Hippocampal formation (tissue), 2 donors: ENCODE measurements at places on chromosomes 2 and 18.

DNA sequence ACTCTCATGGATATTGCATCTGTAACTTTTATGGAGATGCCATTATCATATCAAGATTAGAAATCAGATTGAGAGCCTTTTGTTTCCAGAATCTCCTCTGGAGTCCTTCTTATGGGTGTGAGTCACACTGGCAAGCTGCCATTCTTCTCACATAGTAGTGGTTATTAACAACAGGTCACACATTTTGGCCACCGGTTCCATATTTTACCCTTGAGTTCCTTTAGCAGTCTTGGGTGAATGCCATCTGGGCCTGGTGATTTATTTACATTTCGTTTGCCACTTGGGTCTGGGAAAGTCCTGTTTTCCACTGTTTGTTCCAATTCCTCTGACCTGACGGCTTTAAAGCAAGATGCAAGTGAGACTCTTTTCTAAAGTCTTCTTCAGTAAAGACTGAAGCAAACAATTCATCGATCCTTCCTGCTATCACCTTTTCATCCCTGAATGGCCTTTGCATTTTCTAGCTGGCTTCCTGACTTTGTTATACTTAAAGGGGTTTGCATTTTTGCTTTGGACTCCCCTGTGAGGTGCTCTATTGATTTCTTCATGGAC is 80.5 kb upstream of the CAVIN2 start:
- no peak for DNase-seq

- DNase-seq = no peak
Measured at GRCh38 chr2:235977445-235977844, 190.7 kb downstream of the GBX2 start.

DNA sequence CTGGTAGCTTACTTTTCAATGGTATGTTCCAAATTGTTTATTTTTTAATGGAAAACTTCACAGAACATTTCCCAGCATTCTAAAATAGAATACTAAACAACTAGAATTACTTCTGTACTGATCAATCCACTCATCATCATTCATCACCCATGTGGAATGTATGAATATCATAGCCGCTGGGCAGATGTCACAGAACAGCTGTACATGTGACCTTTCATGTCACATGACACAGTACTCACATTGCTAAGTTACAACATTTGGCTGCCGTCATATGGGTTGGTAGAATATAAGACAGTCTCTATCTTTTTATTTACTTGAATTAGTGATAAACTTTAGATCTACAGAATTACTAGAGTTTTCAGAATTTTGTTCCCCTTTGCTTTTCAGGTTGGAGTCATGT is 387.6 kb downstream of the ZEB2 start:
- DNase-seq = no peak

DNA sequence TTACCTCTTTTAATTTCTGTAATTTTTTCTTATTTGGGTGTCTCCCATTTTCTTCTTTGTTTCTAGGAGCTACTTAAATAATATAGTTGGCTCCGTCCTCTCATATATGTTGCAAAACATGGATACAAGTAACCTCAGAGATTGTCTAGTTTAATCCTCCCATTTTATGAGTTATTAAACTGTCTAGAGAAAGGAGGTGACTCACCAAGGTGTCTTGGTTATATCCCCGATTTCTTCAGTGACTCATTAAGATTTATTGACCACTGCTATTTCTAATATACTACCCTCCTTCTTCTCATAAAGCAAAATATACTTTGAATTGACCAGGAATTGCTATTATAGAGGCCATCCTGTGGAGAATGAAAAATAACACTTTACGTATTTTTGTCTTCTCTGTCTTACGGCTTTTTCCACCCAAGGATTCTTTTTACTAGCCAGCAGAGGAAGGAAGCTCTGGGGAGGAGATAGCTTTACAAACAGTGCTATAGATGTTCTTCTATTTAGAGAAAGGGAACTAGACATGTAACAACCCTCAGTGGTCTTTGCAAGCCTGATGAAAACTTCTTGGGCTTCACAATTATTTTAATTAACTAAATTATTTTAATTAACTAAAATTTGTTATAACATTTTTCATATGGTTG is 300.4 kb upstream of the TNP1 start:
- DNase-seq = no peak

- DNase-seq = no peak
Measured at GRCh38 chr2:142582317-142582716, 295.1 kb upstream of the KYNU start.

- no peak for DNase-seq
Measured at GRCh38 chr2:6233993-6234392, 541.8 kb downstream of the SOX11 start.

DNA sequence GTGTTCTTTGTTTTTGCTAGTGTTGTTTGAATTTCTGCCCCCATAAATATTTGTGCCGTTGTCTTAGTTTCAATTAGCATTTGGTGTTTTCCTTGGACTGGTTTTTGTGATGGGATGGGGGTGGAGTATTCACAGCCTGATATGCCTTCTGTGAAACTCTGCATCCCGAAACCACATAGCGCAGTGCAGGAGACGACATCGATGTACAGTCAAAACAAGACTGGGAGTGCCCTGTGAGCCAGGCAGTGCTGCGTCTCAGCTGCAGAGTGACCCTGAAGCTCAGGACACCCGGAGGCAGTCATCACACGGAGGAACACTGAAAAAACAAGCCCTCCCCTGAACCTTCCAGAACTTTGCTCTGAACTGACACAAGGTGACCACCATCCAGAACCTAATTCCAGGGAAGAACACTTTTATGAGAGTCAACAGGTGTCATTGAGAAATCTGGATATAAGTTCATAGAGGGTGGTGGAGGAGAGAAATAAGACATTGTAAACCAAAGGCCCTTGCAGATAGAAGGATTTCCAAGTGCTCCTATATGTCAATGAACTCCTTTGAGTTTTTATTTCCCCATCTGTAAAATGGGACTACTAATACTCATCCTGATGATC is 61.2 kb upstream of the CABLES1 start:
- no peak for DNase-seq

DNA sequence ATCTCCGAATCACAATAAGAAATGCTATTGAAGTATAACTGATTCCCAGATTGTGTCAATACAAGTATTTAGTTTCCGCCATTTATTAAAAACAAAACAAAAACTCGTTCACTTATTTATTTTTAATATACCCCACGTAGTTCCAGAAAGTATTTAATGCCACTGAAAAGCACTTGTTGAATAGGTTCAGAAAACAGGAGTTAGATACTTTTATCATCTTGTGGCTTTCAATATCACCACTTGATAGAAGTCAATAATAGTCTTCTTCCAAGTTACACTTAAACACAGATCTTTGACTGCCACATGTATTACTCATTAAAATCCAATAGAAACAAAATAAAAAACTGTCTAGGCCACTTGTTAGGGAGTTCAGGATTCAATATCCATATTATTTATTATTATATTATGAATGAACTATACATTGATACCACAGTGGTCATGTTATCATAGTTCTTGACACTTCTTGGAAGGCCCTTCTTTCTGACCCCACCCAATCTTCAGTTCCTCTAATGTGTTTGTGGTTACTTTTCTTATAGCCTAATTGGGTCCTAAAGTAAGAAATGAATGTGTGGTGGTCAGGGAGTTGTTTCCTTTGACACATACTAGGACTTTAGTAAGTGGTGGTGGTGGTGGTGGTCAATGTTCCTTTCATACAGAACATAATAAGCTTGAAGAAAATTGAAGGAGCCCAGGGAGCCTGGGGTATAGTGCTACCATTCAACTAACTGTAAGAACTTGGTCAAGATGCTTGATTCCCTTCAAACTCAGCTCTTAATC is 221.3 kb upstream of the ITGA4 start:
- no peak for DNase-seq

DNA sequence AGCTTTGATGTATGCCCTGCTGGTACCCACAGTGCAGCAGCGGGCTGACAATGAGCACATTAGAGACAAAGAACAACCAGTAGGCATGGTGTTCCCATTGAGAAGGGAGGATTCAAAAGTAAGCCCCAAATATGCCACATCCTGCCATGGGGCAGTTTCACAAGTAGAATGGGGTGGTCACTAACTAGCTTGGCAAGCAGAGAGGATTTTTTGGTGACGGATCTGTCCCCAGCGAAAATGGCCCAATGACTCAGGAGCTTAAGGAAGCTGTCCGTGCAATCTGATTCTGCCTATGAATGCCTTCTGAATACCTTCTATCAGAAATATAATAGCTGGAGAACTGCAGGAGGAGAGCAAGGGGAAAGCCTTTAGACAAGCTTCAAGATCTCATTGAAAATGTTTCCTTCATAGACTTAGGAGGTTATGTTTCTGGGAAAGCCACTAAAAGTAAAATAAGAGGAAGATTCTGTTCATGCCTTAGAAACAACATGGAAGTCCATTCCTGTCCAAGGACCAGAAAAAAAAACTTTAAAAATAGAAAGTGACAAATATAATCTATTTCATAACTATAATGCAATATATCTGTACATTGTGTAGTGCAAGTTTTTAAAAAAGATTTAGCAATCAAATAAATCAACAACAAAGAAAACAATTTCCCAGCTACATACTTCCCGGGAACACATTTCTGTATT is 117.5 kb upstream of the SLC14A2 start:
- no peak for DNase-seq

GRCh38 chr2:109295070-109295780 is 166.2 kb downstream of the SH3RF3 start:
- DNase-seq = no peak

- no peak for DNase-seq
Measured at GRCh38 chr2:174952607-174953006, 52.6 kb downstream of the CHN1 start.

DNA sequence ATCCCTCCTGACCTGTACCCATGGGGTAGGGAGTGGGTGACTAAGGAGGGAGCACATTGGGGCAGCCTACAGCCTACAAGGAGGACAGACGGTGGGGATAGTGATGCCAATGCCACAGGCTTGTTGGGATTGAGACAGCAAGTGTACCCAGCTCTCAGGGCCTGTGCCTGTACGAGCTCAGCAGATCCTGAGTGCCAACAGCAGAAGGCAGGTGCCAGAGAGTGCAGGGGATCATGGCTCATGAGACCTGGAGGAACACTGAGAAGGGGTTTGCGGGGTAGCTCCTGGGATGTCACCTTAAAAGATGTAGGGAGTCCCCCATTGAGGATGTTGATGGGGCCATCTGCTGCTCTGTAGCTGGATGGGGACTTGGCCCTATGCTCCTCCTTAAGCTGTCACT is 10.3 kb upstream of the SNED1 start:
- DNase-seq = no peak

GRCh38 chr18:51621113-51621863 is 423.8 kb upstream of the MEX3C start:
- DNase-seq = peak; percentile 75

- no peak for DNase-seq
Measured at GRCh38 chr2:70553334-70553583, 367 bp downstream of the TGFA start.

DNA sequence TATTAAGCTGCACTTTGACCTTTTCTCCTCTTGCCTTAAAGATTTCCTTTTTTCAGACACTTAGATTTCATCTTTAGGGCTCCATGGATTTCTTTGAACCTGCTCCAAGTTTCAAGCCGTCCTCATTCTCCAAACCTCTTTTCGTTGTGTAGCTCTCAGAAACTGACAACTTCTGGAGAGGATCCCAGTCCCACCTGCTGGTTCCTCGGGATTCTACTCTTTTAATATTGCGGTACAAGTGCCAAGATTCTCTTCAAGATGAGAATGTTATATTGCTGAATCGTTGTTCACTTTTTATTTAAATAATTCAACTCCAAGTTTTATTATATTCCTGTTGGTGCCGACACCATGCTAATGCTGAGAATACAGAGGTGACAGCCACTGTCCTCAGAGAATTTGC is 141.1 kb downstream of the CDH20 start:
- DNase-seq = no peak

DNA sequence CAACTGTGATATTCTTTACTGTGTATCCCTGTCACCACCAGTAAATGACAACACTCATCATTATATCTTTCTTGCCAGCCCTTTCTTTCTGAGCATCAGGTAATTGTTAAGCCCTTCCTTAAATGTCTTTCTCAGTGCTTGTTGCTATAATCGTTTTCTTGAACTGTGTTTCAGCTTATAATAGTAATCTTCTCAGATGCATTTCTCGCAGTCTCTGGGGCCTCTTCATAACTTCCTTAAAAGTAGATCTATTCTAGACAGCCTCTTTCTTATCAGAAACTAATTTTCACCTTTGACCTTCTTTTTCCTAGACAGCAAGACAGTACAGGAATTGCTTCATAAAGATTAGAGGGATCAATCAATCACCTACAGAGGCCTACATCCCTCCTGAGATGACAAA is 648.1 kb downstream of the CPS1 start:
- no peak for DNase-seq

GRCh38 chr2:150689590-150689989 is 202.1 kb upstream of the RND3 start:
- no peak for DNase-seq

GRCh38 chr2:60541056-60541651 is 12.3 kb downstream of the BCL11A start:
- no peak for DNase-seq

GRCh38 chr2:112055730-112056625 is 909 bp downstream of the TMEM87B start:
- DNase-seq = peak; percentile 51

- no peak for DNase-seq
Measured at GRCh38 chr2:70380621-70381020, 78.8 kb upstream of the FAM136A start.

- DNase-seq = no peak
Measured at GRCh38 chr2:236663287-236664101, 93.9 kb downstream of the ACKR3 start.

DNA sequence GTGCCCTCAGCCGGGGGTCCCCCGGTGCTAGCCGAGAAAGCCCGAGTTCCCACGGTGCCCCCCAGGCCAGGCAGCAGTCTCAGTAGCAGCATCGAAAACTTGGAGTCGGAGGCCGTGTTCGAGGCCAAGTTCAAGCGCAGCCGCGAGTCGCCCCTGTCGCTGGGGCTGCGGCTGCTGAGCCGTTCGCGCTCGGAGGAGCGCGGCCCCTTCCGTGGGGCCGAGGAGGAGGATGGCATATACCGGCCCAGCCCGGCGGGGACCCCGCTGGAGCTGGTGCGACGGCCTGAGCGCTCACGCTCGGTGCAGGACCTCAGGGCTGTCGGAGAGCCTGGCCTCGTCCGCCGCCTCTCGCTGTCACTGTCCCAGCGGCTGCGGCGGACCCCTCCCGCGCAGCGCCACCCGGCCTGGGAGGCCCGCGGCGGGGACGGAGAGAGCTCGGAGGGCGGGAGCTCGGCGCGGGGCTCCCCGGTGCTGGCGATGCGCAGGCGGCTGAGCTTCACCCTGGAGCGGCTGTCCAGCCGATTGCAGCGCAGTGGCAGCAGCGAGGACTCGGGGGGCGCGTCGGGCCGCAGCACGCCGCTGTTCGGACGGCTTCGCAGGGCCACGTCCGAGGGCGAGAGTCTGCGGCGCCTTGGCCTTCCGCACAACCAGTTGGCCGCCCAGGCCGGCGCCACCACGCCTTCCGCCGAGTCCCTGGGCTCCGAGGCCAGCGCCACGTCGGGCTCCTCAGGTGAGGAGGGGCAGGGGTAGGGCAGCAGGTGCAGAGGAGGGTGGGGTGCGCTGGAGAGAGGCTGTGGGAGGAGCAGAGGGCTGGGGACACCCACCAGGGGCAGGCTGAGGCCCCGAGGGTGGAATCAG is 14.1 kb upstream of the GMPPA start:
- DNase-seq = no peak
